A673 (cell line): ENCODE measurements at places on chromosomes 6 and 20. TPM values are rescaled to one million over a fixed set of nuclear protein-coding genes. Genes with fewer than 3 reads are reported as not detected.

DNA sequence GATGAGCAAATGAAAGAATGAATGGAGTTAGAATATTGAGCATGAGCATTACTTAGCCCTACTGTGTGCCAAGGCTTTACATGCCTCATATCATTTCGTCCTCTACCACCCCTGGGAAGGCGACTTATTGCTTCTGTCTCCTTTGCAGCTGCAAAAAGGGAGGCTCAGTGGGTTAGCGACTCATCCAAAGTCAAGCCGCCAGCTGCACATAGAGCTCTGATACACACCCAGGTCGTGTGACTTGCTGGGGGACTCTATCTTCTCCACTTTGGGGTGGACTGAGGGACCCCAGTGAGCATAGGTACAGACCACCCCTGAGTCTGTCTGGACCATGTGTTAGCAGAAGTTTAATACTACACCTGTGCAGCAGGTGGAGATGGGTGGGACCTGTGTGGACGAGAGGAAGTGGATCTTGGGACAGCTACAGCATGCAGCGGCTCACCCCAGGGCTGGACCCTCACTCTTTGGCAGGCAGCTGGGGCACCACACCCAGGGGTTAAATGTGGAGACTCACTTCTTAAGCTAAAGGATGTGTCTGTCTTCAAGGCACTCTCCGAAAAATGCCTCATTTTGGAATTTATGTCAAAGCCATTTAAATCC is 36.2 kb upstream of the ANGPT4 start:
- H3K4me1 ChIP-seq: no peaks in the 10 kb centered on the region
- no peak overlapping the region for H3K27ac ChIP-seq
- no peaks in the 10 kb centered on the region for H3K36me3 ChIP-seq
- peaks cover 31% of the 10 kb centered on the region for H3K27me3 ChIP-seq
- H3K4me3 ChIP-seq: no peak overlapping the region
- DNase-seq: no peak

GRCh38 chr6:4366635-4367395 is 231.4 kb upstream of the ECI2 start:
- no peak for DNase-seq
- H3K4me3 ChIP-seq: no peak overlapping the region
- no peaks in the 10 kb centered on the region for H3K4me1 ChIP-seq
- H3K27me3 ChIP-seq: no peaks in the 10 kb centered on the region
- no peak overlapping the region for H3K27ac ChIP-seq

GRCh38 chr6:130870179-130870880 is 43.1 kb downstream of the SMLR1 start:
- H3K4me3 ChIP-seq: no peak overlapping the region
- H3K4me1 ChIP-seq: peaks cover 3% of the 10 kb centered on the region
- no peak overlapping the region for H3K27ac ChIP-seq
- H3K36me3 ChIP-seq: peaks cover 5% of the 10 kb centered on the region
- DNase-seq: no peak
- H3K27me3 ChIP-seq: no peaks in the 10 kb centered on the region

- H3K36me3 ChIP-seq: no peaks in the 10 kb centered on the region
- no peak overlapping the region for H3K27ac ChIP-seq
- no peak for DNase-seq
- no peaks in the 10 kb centered on the region for H3K4me1 ChIP-seq
- no peak overlapping the region for H3K4me3 ChIP-seq
These were observed 329.4 kb upstream of the SLC35B3 start for GRCh38 chr6:8764733-8765132.

DNA sequence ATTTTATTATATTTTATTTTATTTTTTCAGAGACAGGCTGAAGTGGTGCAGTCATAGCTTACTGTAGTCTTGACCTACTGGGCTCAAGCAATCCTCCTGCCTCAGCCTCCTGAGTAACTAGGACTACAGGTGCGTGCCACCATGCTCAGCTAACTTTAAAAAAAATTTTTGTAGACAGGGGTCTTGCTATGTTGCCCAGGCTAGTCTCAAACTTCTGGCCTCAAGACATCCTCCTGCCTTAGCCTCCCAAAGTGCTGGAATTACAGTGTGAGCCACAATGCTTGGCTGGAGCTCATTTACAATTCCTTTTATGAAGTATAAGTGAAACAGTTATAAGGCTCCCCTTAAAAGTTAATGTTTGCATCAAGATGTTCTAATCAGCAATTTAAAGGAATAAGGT is 14.5 kb downstream of the FUCA2 start:
- no peaks in the 10 kb centered on the region for H3K27me3 ChIP-seq
- no peak overlapping the region for H3K27ac ChIP-seq
- no peak for DNase-seq
- no peaks in the 10 kb centered on the region for H3K36me3 ChIP-seq

DNA sequence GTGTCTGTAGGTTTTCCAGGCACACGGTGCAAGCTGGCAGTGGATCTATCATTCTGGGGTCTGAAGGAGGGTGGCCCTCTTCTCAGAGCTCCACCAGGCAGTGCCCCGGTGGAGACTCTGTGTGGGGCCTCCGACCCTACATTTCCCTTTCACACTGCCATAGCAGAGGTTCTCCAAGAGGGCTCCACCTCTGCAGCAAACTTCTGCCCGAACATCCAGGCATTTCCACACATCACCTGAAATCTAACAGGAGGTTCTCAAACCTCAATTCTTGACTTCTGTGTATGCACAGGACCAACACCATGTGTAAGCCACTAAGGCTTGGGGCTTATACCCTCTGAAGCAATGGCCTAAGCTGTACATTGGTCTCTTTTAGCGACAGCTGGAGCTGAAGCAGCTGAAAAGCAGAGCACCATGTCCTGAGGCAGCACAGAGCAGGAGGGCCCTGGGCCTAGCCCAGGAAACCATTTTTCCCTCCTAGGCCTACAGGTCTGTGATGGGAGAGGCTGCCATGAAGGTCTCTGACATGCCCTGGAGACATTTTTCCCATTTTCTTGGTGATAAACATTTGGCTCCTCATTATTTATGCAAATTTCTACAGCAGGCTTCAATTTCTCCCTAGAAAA is 253.3 kb downstream of the ERMARD start:
- no peak overlapping the region for H3K27ac ChIP-seq
- no peak overlapping the region for H3K4me3 ChIP-seq
- H3K4me1 ChIP-seq: no peaks in the 10 kb centered on the region

DNA sequence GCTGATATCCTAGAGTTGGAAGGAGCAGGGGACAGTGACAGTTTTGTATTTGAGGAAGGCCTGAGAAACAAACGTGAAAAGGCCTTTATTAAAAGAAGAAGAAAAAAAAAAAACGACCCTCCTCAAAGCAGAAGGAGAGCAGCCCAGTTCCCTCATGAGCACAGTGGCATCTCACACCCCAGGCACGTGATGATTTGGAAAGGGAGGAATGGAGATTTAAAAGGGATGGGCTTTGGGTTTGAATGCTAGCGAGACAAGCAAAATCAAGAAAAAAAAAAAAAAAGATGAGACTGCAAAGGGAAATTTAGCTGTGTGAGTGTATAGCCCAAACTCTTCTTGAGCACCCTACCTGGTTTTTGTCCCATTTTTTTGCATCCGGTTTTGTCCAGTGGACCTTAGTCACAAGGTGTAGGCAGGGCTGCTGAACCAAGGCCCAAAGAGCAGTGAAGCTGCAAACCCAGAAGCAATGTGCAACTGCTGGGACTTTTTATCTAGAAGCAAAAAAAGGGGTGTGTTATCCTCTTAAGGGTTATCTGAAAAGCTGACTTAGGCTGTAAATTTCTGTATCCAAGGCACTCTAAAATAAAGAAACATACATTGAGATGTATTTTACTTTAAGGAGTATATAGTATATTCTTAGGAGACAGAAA is 54.5 kb upstream of the RREB1 start:
- peaks cover 33% of the 10 kb centered on the region for H3K4me1 ChIP-seq
- H3K27me3 ChIP-seq: no peaks in the 10 kb centered on the region
- no peak overlapping the region for H3K27ac ChIP-seq
- H3K36me3 ChIP-seq: no peaks in the 10 kb centered on the region
- peak overlapping the region; percentile 70 for H3K4me3 ChIP-seq

DNA sequence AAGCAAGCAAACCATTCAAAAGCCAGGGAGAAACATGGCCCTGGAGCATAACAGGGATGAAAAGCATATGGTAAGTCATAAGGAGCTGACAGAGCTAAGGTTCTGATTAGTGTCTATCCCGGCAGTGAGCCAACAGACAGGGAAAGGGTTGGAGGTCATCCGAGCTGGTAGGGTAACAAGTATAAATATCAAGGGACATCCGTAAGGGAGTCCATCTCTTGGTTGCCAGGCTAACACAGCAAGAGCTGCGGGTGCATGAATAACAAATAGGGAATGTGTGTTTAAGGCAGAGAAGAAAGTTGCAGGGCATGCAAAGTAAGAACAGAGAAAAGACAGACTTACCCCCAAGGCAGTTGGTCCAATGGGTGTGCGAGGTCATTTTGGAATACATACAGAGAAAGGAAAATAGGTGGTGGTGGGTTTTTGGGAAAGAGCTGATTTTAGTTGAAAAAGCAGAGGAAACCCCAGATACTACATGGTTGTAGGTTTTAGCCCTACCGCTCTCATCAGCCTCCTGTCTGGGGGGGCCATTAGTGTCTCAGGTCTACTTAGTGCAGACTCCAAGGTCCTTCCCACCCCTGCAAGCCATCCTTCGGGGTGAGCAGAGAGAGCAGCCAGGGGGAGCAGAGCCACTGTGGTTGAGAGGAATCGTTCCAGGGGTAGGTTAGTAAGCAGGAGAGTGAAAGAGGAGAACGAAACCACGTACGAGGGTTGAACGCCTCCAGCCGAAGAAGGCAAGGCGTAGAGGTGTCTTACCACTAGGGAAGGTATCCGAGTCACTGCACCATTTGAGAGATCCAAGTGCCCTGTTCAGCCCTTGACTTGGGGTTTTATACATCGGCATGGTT is at the start of gene ERVFRD-1:
Gene ERVFRD-1, minus strand, starts transcription at position 805 of the 848 bp plus-strand sequence. CDS start 6,415 bp downstream, outside the sequence.
- H3K36me3 ChIP-seq: no peaks in the 10 kb centered on the region
- H3K27ac ChIP-seq: peak within 1 kb of the TSS; percentile 67
- no peak within 1 kb of the TSS for H3K4me3 ChIP-seq
- H3K27me3 ChIP-seq: no peaks in the 10 kb centered on the region
- H3K4me1 ChIP-seq: peaks cover 15% of the 10 kb centered on the region

GRCh38 chr20:45070932-45071632 is 29.8 kb downstream of the KCNS1 start:
- H3K36me3 ChIP-seq: no peaks in the 10 kb centered on the region
- H3K4me3 ChIP-seq: no peak overlapping the region
- H3K4me1 ChIP-seq: no peaks in the 10 kb centered on the region
- no peaks in the 10 kb centered on the region for H3K27me3 ChIP-seq
- DNase-seq: no peak
- no peak overlapping the region for H3K27ac ChIP-seq

DNA sequence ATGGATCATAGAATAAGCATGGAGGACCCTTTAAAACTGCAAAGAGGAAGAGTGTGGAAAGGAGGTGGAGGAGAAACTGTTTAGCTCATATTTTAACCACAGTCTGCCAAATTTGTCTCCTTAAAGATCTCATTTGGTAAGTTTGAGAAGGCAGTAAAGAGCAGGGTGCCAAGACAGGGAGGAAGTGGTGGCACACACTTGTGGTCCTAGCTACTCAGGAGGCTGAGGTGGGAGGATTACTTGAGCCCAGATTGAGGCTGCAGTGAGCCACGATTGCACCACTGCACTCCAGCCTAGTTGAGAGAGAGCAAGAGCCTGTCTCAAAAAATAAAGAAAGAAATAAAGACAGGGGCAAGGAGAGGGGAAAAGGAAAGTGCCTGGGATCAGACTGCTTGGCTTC is 16.8 kb upstream of the DCBLD1 start:
- no peaks in the 10 kb centered on the region for H3K4me1 ChIP-seq
- H3K27ac ChIP-seq: no peak overlapping the region
- DNase-seq: no peak
- H3K4me3 ChIP-seq: no peak overlapping the region

GRCh38 chr20:25285856-25286798 is 38.2 kb downstream of the PYGB start:
- no peaks in the 10 kb centered on the region for H3K4me1 ChIP-seq
- no peak overlapping the region for H3K4me3 ChIP-seq
- H3K27me3 ChIP-seq: no peaks in the 10 kb centered on the region
- peaks cover 3% of the 10 kb centered on the region for H3K36me3 ChIP-seq
- no peak overlapping the region for H3K27ac ChIP-seq

GRCh38 chr20:58715801-58716475 is 23.3 kb downstream of the NPEPL1 start:
- no peak overlapping the region for H3K4me3 ChIP-seq
- no peaks in the 10 kb centered on the region for H3K27me3 ChIP-seq
- H3K36me3 ChIP-seq: no peaks in the 10 kb centered on the region
- H3K4me1 ChIP-seq: no peaks in the 10 kb centered on the region
- no peak overlapping the region for H3K27ac ChIP-seq

GRCh38 chr6:5999688-6000608 is 6.8 kb downstream of the NRN1 start:
- DNase-seq: no peak
- peak overlapping the region; percentile 74 for H3K27ac ChIP-seq
- peak overlapping the region; percentile 45 for H3K4me3 ChIP-seq

GRCh38 chr6:149266659-149267058 is 50.9 kb upstream of the TAB2 start:
- no peaks in the 10 kb centered on the region for H3K4me1 ChIP-seq
- no peak overlapping the region for H3K4me3 ChIP-seq
- H3K27me3 ChIP-seq: peaks cover 3% of the 10 kb centered on the region
- no peaks in the 10 kb centered on the region for H3K36me3 ChIP-seq
- H3K27ac ChIP-seq: no peak overlapping the region
- no peak for DNase-seq

DNA sequence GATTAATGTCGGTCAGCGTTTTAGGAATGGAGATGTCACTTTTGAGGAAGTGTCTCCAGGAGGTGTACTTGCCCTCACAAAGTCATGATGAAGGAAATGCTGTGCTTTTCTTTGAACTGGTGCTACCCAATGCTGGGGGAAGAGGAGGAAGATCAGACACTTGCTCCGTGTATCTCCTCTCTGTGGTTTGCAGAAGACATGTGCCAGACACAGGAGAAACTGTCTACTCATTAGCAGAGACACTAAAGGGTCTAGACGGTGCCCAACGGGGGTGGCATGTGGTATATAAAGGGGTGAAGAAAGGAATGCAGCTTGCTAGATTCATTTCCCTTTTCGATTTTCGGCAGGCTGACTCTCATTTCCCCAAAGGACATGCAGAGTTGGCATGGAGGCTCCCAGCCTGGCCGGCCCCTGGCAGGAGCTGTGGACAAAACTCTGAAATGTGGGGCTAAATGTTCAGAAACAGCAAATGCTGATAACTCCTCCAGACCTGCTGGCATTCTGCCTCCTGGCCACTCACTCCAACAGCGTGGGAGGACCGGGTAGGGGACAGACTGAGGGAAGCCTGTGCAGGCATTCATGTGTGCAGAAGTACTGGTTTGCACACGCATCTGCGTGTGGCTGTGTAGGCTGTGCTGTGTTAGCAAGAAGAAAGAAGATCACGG is 59.6 kb upstream of the QKI start:
- no peak overlapping the region for H3K4me3 ChIP-seq
- H3K27ac ChIP-seq: no peak overlapping the region
- no peaks in the 10 kb centered on the region for H3K27me3 ChIP-seq
- H3K36me3 ChIP-seq: no peaks in the 10 kb centered on the region

Gene OPRM1
- not detected in 2 replicates for total RNA-seq

Gene APOM
- 2.5 and 4.8 TPM in 2 replicates for total RNA-seq

Gene HLA-DQB1
- total RNA-seq: not detected in 2 replicates

Gene DLK2
- 0.37 and 0.67 TPM in 2 replicates for total RNA-seq

Gene ECT2L
- not detected in 2 replicates for total RNA-seq

Gene ZSCAN31
- 3.5 and 4.3 TPM in 2 replicates for total RNA-seq
